ENCODE measurements at places on chromosomes 7 and 10.

GRCh38 chr10:76628801-76629200 is 1008.8 kb downstream of the KCNMA1 start:
- no peak overlapping the region for H3K27ac ChIP-seq
- H3K27me3 ChIP-seq, result no peaks in the 10 kb centered on the region
- no peaks in the 10 kb centered on the region for H3K36me3 ChIP-seq

GRCh38 chr10:97726636-97727178 is 10.2 kb upstream of the ZFYVE27 start:
- peaks cover 10% of the 10 kb centered on the region for H3K27me3 ChIP-seq
- no peak overlapping the region for H3K4me3 ChIP-seq
- no peak overlapping the region for H3K27ac ChIP-seq
- H3K36me3 ChIP-seq, result no peaks in the 10 kb centered on the region
- no peak for DNase-seq

- no peak overlapping the region for H3K4me3 ChIP-seq
- no peaks in the 10 kb centered on the region for H3K36me3 ChIP-seq
- H3K27ac ChIP-seq, result no peak overlapping the region
These were observed 144.9 kb upstream of the HDAC9 start for GRCh38 chr7:18350678-18351077.

- H3K36me3 ChIP-seq, result no peaks in the 10 kb centered on the region
- H3K27ac ChIP-seq, result no peak overlapping the region
- H3K4me1 ChIP-seq, result no peaks in the 10 kb centered on the region
These were observed 186.0 kb upstream of the TCF7L2 start for GRCh38 chr10:112763916-112764520.

- DNase-seq, result no peak
- H3K27ac ChIP-seq, result no peak overlapping the region
- H3K36me3 ChIP-seq, result no peaks in the 10 kb centered on the region
- no peaks in the 10 kb centered on the region for H3K27me3 ChIP-seq
- H3K4me3 ChIP-seq, result no peak overlapping the region
- no peaks in the 10 kb centered on the region for H3K4me1 ChIP-seq
These were observed 52.6 kb upstream of the LOXL4 start for GRCh38 chr10:98320486-98321185.

DNA sequence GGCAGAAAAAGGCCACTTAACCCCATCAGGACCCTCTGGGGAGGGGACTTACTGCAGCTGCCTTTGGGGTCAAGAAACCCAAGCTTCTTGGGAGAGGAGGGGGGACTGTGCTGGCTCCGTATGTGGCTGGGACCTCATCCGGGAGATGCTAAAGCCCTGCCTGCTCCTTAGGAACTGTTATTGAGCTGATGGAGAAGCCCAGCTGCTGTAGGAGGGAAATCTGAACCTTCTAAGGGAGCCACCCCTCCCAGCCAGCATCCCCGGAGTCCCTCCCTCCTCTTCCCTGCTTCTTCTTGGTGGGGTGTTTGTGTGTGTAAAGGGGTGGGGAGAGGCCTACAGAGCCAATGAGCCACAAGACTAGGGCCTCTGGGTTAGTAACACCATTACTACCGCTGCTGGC is 8.2 kb downstream of the KCNIP2 start:
- no peak overlapping the region for H3K4me3 ChIP-seq
- no peak for DNase-seq
- no peak overlapping the region for H3K27ac ChIP-seq
- H3K4me1 ChIP-seq, result peaks cover 62% of the 10 kb centered on the region
- peaks cover 2% of the 10 kb centered on the region for H3K27me3 ChIP-seq

GRCh38 chr7:109699661-109700060 is 1130.0 kb downstream of the DNAJB9 start:
- no peak for DNase-seq
- no peaks in the 10 kb centered on the region for H3K36me3 ChIP-seq
- H3K27me3 ChIP-seq, result no peaks in the 10 kb centered on the region
- H3K27ac ChIP-seq, result no peak overlapping the region

DNA sequence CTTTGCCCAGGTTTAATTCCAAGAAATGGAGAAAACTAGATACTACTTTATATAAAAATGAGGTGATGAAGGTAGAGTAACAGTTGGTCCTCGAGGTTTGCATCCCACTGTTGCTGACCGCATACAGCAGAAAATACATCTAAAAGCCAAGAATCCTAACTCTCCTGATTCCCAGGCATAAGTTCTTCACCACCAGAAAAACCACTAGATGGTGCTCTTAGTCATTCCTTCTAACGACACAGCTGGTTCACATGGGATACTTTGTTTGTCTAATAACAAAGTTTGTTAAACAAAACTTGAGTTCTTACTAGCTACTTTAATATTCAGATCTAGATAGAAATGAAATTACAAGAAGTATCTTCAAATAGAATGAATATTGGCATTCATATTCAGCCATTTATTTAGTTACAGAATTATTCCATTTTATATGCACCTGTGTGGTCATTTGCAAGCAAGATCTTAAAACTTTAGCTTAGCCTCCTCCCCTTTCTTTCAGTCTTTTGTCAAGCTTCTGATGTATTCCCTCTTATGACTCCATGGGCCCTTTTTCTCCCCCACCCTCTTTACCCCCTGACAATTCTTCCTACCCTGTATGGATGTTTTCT is 54.1 kb upstream of the CYP26C1 start:
- H3K27me3 ChIP-seq, result no peaks in the 10 kb centered on the region
- H3K27ac ChIP-seq, result no peak overlapping the region
- no peak overlapping the region for H3K4me3 ChIP-seq
- no peak for DNase-seq
- H3K36me3 ChIP-seq, result no peaks in the 10 kb centered on the region
- H3K4me1 ChIP-seq, result no peaks in the 10 kb centered on the region

DNA sequence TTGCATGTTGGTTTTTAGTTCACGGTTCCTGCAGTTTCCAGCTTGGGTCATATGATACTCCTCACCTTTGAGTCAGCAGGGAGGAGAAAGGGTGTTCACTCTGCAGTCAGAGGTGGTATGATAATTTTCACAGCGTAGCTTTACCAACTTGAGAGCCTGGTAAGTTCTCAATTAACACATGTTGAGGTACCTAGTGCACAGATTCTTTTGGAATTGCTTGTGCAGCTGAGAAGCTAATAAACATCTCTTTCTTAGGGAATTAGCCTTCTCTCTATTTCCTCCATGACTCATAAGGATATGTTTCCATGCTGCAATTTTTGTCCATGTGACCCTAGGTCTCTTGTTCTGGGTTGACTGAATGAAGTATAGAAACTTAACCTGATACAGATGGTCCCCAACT is 166.6 kb downstream of the KIF20B start:
- DNase-seq, result no peak
- H3K4me1 ChIP-seq, result no peaks in the 10 kb centered on the region
- H3K27ac ChIP-seq, result no peak overlapping the region
- peaks cover 20% of the 10 kb centered on the region for H3K27me3 ChIP-seq
- H3K36me3 ChIP-seq, result no peaks in the 10 kb centered on the region

- DNase-seq, result no peak
- peaks cover 18% of the 10 kb centered on the region for H3K36me3 ChIP-seq
- no peak overlapping the region for H3K4me3 ChIP-seq
- no peaks in the 10 kb centered on the region for H3K27me3 ChIP-seq
These were observed 14.5 kb downstream of the HIPK2 start for GRCh38 chr7:139763330-139763729.

GRCh38 chr7:74482629-74483401 is 29.1 kb downstream of the GTF2IRD1 start:
- peaks cover 2% of the 10 kb centered on the region for H3K27me3 ChIP-seq
- H3K36me3 ChIP-seq, result no peaks in the 10 kb centered on the region
- H3K4me3 ChIP-seq, result no peak overlapping the region
- no peaks in the 10 kb centered on the region for H3K4me1 ChIP-seq
- DNase-seq, result no peak

GRCh38 chr7:26705567-26705966 is 158.8 kb downstream of the SKAP2 start:
- H3K36me3 ChIP-seq, result no peaks in the 10 kb centered on the region
- no peaks in the 10 kb centered on the region for H3K4me1 ChIP-seq
- no peak overlapping the region for H3K4me3 ChIP-seq
- H3K27ac ChIP-seq, result no peak overlapping the region
- peaks cover 10% of the 10 kb centered on the region for H3K27me3 ChIP-seq
- no peak for DNase-seq

DNA sequence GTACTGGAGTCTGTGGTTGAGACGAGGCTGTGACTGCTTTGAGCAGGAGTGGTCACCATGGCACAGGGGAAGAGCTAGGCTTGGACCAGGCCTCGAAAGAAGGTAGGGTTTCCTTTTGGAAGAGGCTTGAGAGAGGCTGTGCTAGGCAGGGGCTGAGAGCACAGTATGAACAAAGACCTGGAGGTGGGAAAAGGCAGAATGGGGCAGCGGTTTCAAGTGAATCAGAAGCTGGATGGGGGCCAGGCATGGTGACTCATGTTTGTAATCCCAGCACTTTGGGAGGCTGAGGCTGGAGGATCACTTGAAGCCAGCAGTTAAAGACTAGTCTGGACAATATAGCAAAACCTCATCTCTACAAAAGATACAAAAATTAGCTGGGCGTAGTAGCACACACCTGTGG is 65.9 kb downstream of the CLIP2 start:
- no peaks in the 10 kb centered on the region for H3K27me3 ChIP-seq
- no peaks in the 10 kb centered on the region for H3K36me3 ChIP-seq
- H3K4me3 ChIP-seq, result no peak overlapping the region

DNA sequence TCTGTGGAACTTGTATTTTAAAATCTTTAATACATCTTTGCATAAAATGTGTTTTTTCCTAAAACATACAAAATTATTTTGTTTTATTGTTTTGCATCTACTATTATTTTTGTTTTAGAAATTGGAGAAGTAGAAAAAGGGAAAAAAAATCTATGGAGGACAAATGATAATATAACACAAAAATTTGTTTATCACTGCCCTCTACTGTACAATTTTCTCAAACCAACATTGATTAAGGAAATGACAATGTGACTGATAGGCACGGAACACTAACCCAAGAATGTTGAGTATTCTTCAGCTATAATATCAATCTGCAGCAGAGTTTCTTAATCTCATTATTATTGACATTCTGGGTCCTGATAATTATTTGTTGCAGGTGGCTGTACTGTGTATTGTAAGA is 9.5 kb upstream of the ING3 start:
- H3K27me3 ChIP-seq, result peaks cover 6% of the 10 kb centered on the region
- DNase-seq, result no peak
- no peaks in the 10 kb centered on the region for H3K36me3 ChIP-seq
- H3K27ac ChIP-seq, result no peak overlapping the region

Measured in activated CD8-positive, alpha-beta T cell treated with anti-CD3 and anti-CD28 coated beads, Interleukin-2, amount 10 ng/mL, durations not matched to agents 7 days and 5 days (primary cell).